ENCODE measurements at places on chromosomes 1 and 21. TPM values are rescaled to one million over a fixed set of nuclear protein-coding genes. Genes with fewer than 3 reads are reported as not detected.

The CLCA4 gene
- not detected for total RNA-seq

DNA sequence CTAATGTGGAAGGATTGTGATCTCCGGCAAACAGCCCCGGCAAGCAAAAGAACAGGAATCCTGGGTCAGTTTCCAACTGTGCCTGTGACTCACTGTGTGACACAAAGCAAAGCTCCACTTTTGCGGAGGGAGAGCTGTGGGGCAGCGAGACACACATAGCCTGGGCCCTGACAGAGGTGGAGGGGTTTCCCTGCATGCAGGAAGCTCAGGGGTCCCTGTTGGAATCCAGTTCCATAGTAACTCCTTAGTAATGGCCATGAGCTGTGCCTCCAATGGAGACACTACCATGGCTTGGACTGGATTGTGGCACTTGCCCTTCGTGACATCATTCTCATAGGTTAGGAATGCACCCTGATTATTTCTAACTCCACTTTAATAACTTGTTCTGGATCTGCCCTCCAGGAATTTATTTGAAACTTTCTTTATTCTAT lies 47.0 kb upstream of the ATF3 start:
- DNase-seq: peak; percentile 79

DNA sequence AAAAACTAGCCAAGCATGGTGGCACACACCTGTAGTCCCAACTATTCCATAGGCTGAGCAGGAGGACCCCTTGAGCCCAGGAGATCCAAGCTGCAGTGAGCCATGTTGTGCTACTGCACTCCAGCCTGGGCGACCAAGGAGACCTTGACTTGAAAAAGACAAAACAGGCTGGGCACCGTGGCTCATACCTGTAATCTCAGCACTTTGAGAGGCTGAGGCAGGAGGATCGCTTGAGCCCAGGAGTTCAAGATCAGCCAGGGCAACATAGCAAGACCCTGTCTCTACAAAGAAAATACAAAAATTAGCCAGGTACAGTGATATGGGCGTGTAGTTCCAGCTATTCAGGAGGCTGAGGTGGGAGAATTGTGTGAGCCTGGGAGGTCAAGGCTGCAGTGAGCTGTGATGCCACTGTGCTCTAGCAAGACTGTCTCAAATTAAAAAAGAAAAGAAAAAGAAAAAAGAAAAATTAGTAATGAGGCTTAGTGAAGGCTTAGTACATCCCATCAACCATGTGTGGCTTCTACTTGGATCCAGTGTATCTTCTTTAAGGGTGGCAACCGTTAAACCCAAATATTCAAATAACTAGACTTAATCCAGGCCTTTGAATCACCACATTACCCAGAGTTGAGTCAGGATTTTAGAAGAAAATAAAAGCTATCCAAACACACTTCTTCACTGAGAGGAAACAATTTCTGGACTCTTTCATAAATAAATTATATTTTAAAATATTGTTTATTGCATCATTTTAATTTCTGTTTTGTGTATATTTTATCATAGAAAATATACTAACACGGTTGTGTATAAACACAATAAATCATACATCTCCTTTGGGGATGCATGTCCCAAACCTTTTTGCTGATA lies 74.3 kb upstream of the RAB4A start:
- DNase-seq: no peak

The CFAP141 gene
- total RNA-seq: not detected

- no peak for DNase-seq
Observed at GRCh38 chr21:29157080-29157479, 26.6 kb downstream of the MAP3K7CL start.

The RPTN gene
- total RNA-seq: not detected

GRCh38 chr1:46424730-46425129 lies 30.6 kb downstream of the FAAH start:
- no peak for DNase-seq

- DNase-seq: no peak
Observed at GRCh38 chr1:214272964-214273533, 7.9 kb upstream of the SMYD2 start.

DNA sequence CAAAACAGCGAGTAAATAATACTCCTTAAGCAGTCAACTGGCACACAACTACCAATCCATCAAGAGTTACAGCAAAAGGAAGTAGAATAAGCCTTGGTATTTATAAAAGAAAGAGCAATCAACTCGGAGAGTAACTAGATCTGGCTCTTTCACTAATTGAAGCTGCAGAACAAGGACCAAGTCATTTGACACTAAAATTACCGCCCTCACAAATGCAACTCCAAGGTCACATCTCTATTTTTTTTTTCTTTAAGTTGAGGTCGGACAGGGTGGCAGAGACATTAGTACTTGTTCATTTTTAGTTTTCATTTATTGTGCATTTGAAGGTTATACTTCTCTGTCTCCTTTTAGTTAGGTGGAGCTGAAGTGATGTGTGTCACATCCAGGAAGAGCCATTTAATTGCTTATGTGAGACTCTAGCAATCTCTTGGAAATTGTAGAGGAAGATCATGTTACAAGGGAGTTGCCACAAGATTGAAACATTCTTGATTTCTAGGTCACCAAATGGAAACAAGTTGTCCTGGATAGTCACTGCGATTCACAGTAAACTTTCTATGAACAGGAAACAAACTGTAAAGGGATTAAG lies 138.1 kb upstream of the ADAMTS5 start:
- DNase-seq: no peak

- DNase-seq: no peak
Observed at GRCh38 chr1:19081218-19081893, 124.9 kb upstream of the IFFO2 start.

DNA sequence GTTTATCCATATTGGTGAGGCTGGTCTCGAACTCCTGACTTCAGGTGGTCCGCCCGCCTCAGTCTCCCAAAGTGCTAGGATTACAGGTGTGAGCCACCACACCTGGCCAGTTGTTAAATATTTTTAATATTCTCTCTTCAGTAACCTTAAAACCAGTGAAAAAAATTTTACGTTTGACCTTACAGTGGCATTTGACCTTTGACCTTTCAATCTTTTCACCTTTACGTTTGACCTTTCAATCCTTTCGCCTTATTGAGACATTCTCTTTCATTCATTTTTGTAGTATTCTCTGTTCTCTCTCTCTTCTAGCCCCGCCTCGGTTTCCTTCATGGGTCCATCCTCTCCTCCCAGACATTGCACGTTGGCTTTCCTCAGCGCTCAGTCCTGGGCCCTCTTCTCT lies 277.9 kb downstream of the DNM3 start:
- no peak for DNase-seq

- DNase-seq: no peak
Observed at GRCh38 chr1:248786156-248786555, 30.6 kb upstream of the LYPD8 start.

The PAQR6 gene
- total RNA-seq: 0.59 TPM

The S100A7A gene
- total RNA-seq: not detected

DNA sequence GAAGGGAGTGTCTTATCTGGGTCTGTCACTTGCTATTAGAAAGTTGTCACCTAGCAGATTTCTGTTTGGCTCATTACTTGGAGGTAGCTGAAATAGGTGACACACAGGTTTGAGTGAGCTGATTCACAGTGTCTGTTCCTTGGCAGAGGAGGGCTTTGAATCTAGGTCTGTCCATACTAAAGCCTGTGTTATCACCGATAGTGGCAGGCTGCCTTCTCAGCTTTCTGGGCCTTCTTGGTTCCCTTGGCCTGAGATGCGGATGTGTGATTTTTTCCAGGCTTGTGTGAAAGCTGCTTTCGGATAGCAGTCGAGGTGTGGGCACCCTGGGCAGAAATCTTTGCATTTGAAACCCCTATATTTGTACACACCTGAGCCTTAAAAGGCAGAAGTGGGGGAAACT lies 73.9 kb downstream of the ACTL8 start:
- DNase-seq: no peak

- DNase-seq: no peak
Observed at GRCh38 chr1:204567071-204567470, 50.9 kb downstream of the MDM4 start.

The C8A gene
- not detected for total RNA-seq

The LCA5L gene
- 0.59 TPM for total RNA-seq

DNA sequence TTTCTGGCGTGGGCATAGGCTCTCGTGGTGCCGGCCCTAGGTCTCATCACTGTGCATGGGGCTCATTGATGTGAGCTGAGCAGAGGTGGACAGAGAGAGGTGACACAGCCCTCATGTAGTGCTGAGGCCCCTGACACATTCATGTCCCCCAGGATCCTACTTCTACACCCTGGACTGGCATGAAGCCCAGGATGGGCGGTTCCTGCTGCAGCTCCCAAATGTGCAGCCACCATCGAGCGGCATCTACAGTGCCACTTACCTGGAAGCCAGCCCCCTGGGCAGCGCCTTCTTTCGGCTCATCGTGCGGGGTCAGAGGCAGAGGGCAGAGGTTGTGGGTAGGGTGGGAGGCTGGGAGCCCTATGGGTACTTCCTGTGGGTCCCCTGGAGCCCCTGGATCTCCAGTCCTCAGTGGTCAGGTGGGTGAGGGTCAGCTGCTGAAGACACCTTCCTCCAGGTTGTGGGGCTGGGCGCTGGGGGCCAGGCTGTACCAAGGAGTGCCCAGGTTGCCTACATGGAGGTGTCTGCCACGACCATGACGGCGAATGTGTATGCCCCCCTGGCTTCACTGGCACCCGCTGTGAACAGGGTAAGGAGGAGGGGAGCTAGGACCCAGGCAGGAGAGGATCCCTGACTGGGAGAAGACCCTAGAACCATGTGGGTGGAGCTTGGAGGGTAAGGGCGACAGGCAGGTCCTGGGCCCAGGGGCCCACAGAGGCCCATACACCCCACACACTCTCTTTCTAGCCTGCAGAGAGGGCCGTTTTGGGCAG lies 6.1 kb downstream of the TIE1 start:
- no peak for DNase-seq

- DNase-seq: peak; percentile 82
Observed at GRCh38 chr1:15848929-15849774, 1.6 kb downstream of the SPEN start.

DNA sequence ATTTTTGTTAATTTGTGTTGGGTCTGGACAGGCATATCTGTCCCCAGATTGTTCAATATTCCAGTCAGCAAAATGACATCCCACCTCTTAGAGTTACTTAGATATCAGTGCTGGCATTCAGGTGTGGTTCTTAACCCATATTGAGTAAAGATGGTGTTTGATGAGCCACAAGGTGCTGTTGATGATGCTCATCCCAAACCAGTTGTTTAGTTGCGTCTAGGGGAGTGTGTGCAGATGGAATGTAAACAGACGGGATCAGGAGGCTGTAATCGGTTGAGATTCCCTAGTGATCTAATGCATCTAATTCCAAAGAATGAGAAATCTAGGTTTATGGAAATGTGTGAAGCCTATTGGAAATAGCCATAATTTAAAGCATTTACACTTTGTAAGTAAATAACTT lies 1.1 kb downstream of the HOOK1 start:
- no peak for DNase-seq

GRCh38 chr1:55965981-55966461 lies 613.3 kb downstream of the PLPP3 start:
- no peak for DNase-seq

The A3GALT2 gene
- not detected for total RNA-seq

DNA sequence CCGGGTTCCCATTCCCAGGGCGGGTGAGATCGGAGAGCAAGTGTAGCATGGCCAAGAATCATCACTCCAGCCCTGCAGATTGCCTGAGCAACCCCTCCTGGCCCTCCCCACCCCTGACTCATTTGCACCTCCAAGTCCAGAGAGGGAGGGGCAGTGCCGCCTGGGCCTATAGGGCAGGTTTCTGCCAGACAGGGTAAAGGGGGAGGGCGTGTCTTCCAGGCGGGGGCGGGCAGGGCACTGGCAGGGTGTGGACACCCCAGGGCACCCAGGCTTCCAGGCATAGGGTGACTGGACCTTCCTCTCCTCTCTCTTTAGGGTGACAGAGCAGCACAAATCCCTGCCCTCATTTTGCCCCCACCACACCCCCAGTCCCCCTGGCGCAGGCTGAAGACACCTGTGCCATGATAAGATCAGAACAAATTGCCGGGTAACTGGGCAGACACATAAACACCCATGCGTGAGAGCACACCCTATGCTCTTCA lies 3.2 kb upstream of the CRYBG2 start:
- peak; percentile 54 for DNase-seq

The PTPN7 gene
- not detected for total RNA-seq

The FCAMR gene
- not detected for total RNA-seq

The CLCA2 gene
- 0.05 TPM for total RNA-seq

GRCh38 chr1:220921971-220922635 lies 42.9 kb downstream of the HLX start:
- DNase-seq: peak; percentile 49
